ENCODE measurements at places on chromosomes 11 and 22.
A peak's percentile ranks its signal among the peaks of the same experiment; 100 is the strongest.

GRCh38 chr11:104222464-104222863 lies 58.5 kb upstream of the PDGFD start:
- no peak for DNase-seq

- DNase-seq, result peak; percentile 35
Observed at GRCh38 chr11:103202048-103202651, 92.9 kb downstream of the DYNC2H1 start.

GRCh38 chr22:47290706-47291430 lies 528.4 kb downstream of the TBC1D22A start:
- DNase-seq, result no peak

- DNase-seq, result no peak
Observed at GRCh38 chr11:124798991-124799347, 1.2 kb downstream of the MSANTD2 start.

GRCh38 chr11:116530705-116531104 lies 242.1 kb downstream of the BUD13 start:
- DNase-seq, result no peak

- no peak for DNase-seq
Observed at GRCh38 chr11:120712014-120712413, 200.5 kb downstream of the GRIK4 start.

DNA sequence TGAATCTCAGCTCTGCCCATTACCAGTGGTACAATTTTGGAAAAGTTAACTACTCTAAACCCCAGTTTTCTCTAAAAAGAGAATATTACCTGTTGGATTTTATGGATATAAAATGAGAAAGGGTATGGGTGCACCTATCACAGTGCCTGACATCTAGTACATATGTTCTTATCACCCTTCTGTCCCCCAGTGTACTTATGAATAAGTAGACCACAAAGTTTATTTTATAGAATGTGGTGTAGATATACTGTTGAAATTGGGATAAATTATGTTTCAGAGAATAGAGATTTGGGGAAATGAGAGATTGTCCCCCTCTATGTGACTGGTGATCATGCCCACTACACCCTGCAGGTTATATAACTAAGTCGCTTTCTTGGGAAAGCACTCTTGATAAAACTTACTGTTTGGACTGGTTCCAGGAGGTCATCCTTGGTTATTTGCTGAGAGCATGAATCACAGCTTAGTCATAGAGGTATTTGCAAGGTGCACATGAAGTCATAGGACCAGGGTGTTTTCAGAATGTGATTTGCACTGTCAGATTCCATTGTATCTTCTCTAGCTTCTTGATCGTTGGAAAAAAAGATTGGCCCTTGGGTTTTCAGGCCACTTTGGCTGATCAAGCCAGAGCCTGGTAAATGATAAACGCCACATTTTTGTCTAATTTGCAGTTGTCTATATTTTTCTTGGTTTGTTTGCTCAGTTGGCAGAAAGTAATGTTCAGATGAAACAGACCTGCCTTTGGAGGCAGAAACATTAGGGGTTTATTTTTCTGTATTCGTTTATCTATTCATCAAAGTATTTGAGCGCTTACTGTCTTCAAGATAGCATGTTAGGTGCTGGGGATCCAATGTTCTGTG lies 21.3 kb downstream of the STX3 start:
- no peak for DNase-seq

GRCh38 chr11:26929806-26930517 lies 64.0 kb upstream of the FIBIN start:
- no peak for DNase-seq

GRCh38 chr11:68463714-68464113 lies 3.2 kb downstream of the PPP6R3 start:
- no peak for DNase-seq

GRCh38 chr11:46489656-46490560 lies 98.3 kb upstream of the CHRM4 start:
- no peak for DNase-seq

- no peak for DNase-seq
Observed at GRCh38 chr22:37062702-37063381, 11.3 kb downstream of the KCTD17 start.

Measured in hippocampal formation (tissue), 2 donors.